ENCODE measurements at places on chromosomes 12 and 14.

GRCh38 chr12:131833896-131834641, 5.9 kb downstream of the MMP17 start:
- DNase-seq, result no peak

DNA sequence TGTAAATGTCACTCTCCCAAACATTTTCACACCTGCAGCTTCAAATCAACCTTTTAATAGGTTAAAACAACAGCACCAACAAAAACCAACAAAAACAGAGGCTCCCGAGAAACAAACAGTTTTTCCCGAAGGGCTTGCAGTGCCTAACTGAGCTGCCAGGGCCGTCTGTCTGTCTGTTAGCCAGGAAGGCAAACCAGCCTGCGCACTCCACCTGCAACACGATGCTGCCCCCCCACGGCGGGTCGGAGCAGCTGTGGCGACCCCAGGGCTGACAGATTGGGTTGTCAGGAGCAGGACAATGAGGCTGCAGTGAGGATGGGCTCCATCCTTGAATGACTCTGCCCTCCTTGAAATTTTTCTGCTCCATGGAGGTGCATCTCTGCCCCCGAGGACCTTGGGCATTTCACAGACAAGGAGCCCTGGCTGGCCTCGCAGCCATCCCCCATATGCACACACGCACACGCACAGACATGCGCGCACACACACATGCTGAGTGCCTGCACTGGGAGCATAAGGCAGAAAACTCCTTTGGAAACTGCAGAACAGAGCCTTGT, 2.6 kb downstream of the RTL1 start:
- DNase-seq, result peak; percentile 52

GRCh38 chr14:92954933-92955332, 32.0 kb downstream of the CHGA start:
- peak; percentile 36 for DNase-seq

DNA sequence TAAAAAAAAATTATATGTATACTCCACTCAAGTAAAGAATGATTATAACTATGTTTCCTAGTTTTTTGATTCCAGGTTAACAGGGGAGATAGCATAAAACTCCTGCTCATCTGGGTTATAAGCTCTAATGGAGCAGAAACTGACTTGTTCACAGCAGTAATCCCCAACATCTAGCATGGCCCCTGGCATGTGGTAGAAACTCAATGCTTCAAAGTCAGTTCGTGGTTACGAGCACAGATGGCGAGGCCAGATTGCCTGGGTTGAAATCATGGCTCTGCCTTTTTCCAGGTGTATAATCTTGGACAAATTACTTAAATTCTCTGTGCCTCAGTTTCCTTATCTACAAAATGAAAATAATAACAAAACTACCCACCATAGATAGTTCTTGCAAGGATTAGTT, 183.8 kb downstream of the TTC7B start:
- DNase-seq, result no peak

DNA sequence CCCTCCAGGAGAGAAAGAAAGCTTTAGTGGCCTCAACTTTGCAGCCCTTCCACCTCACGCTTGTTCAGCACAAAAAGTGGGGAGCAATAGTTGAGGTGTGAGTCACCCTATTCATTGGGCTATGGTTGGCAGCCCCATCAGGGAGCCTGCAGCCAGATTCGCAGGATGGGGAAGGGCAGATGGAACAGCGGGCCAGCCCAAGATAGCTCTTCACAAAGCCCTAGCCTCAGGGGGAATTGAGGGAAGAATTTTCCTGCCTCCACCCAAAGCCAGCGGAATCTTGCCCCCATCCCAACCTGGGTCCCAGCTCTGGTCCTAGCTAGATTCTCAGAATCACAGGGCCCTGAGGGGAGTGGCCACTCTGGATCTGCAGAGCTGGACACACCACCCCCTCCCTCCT, 3.6 kb upstream of the KRT5 start:
- DNase-seq, result no peak

DNA sequence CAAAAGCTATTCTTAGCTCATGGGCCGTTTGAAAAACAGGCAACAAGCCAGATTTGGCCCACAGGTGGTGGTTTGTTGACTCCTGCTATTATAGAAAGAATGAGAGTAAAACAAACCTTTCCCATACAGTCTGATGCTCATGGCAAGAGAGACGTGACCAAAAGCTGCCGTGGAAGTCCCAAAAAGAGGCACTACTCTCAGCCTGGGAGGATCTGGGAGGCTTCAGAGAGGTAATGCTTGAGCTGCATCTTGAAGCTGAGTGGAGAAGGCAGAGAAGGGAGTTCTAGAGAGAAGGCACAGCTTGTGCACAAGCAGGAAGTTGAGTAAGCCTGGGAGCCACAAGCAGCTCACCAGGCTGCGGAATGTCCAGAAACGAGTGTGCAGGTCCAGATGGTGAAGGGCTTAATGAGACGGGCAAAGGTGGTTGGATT, 9.6 kb downstream of the PLXNC1 start:
- no peak for DNase-seq

- DNase-seq, result peak; percentile 86
These were observed 5.0 kb upstream of the SLC25A47 start for GRCh38 chr14:100317912-100318808.

DNA sequence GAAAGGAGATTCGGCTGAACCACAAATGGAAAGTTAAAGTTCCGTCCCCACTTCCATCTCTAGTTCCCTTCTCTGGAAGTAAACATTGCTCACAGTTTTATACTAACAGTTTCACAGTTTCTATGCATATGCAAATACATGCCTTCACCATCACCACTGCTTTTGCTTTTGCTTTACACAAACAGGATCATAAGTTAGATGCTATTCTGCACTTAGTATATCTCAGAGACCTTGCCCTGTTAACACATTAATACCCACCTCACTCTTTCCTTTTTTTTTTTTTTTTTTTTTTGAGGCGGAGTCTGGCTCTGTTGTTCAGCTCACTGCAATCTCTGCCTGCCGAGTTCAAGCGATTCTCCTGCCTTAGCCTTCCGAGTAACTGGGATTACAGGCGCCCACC, 890 bp downstream of the TEP1 start:
- no peak for DNase-seq

- no peak for DNase-seq
These were observed 6.6 kb downstream of the GPR84 start for GRCh38 chr12:54357506-54358190.

- no peak for DNase-seq
These were observed 22.8 kb downstream of the ARMH4 start for GRCh38 chr14:58129208-58129607.

- no peak for DNase-seq
These were observed 7.9 kb upstream of the SGPP1 start for GRCh38 chr14:63735720-63736119.

- no peak for DNase-seq
These were observed 54.0 kb downstream of the TRAF3 start for GRCh38 chr14:102831163-102831804.

DNA sequence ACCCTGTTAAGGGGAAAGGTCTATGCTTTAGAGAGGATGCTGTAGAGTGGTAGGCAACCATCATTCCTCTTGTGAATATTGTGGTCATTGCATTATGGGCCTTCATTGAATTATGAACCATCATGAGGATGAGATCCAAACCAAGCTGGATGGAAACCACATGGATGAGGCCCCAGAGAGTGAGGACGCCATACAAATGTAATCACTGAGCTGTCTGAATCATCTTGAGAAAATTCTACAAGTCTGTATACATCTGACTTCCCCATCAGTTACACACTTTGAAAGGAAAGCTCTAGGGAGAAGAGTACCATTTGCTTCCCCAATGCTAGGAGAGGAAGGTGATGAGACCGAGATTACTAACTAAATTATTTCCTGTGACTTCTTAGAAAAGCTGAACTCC, 172.9 kb downstream of the CACNA1C start:
- no peak for DNase-seq

DNA sequence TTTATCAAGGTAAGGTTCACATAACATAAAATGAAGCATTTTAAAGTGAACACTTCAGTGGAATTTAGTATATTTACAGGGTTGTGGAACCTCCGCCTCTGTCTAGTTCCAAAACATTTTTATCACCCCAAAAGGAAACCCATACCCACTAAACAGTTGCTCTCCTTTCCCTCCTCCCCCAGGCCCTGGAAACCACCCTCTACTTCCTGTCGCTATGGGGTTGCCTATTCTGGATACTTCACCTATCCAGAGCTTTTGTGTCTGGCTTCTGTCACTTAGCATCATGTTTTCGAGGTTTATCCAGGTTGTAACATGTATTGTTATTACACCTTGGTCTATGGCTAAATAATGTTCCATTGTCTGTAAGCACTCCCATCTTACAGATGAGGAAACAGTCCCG, 27.7 kb upstream of the ZFP36L1 start:
- DNase-seq, result no peak

All from HAP-1 (cell line).